ENCODE measurements at places on chromosomes 1 and 21.
A peak's percentile ranks its signal among the peaks of the same experiment; 100 is the strongest.

GRCh38 chr1:15691434-15692032 lies 7.4 kb downstream of the PLEKHM2 start:
- no peak for DNase-seq

DNA sequence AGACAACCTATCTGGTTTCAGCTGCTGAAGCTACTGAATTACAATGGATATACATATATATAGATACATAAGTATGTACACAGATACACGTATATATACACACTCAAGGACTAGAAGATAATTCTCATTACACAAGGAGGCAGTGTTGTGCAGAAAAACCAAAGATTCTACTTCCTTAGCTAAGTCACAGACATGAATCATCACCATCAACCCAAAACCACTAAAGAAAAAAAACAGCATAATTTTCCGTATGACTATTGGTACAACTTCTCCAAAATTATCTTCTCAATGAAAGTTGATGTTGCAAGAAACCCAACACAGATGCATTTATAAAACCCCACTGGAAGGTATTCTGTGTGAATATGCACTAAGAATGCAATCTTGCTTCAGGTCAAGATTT lies 36.8 kb upstream of the RPF1 start:
- peak; percentile 10 for DNase-seq

- DNase-seq = no peak
Measured at GRCh38 chr1:66300972-66301451, 232.9 kb upstream of the SGIP1 start.

GRCh38 chr1:145999321-146000024 lies 3.1 kb upstream of the TXNIP start:
- no peak for DNase-seq

- DNase-seq = no peak
Measured at GRCh38 chr1:109271458-109271857, 11.5 kb downstream of the PSRC1 start.

DNA sequence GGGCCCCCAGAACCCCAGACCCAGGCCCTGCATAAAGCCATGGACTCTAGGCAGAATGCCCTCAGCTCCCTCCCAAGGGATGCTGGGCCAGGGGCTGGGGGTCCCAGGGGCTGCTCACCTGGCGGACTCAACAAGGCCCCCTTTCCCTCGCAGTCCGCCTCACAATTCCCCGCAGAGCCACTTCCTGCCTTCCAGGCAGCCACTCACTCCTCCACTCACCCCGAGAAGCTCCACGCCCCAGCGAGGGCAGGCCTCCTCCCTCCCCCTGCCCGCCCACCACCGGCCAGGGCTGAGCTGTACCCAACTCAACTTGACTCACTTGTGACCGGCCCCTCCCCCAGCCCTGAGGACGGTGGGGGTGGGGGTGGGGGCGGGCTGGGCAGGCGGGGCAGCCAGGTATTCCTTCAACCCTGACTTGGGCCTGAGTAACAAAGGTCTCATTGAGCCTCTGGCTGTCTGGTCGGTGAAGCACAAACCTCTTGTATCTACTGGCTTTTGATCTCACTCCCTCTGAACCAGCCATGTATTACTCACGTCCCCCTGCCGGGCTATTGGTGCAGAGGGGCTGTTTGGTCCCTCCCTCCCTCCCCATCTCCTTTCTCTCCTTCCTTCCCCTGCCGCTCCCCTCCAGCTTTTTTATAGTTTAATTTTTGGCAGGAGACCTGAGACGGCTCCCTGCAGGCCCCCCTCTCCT lies 5.9 kb downstream of the BLACAT1 start:
- no peak for DNase-seq

GRCh38 chr1:208141610-208142192 lies 102.5 kb downstream of the PLXNA2 start:
- DNase-seq = no peak

GRCh38 chr1:108590957-108591356 lies 31.1 kb downstream of the EEIG2 start:
- no peak for DNase-seq
